ENCODE measurements at places on chromosomes 4 and X.

GRCh38 chr4:163109967-163110366, 56.7 kb downstream of the NAF1 start:
- no peak for DNase-seq

DNA sequence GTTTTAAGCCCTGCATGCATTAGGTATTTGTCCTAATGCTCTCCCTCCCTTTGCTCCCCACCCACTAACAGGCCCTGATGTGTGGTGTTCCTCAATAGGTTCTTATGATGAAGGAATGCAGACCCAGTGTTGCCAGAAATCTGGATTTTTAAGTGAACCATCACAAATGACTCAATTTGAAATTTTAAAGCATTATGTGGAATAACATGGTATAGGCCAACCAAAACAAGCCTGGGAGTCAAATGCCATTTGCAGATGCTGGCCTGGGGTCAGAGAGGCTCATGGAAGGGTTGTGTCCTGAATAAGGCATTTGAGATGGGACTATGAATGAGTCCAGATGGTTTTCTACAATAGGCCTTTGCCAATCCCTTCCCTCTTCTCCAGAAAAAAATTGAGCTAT, 179.6 kb downstream of the SHROOM3 start:
- DNase-seq: no peak

GRCh38 chr4:1559896-1560650, 124.0 kb downstream of the FAM53A start:
- no peak for DNase-seq

GRCh38 chr4:85783483-85783882, 308.5 kb downstream of the ARHGAP24 start:
- DNase-seq: no peak

DNA sequence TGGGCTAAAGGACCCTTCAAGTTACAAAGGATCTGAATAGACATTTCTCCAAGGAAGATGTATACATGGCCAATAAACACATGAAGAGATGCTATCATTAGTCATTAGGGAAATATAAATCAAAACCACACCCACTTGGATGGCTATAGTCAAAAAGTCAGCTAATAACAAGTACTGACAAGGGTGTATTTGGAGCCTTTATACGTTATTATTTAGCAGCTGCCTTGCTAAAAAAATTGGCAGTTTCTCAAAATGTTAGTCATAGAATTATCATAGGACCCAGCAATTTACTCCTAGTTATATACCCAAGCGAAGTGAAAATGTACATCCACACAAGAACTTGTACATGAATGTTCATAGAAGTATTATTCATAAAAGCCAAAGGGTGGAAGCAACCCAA, 112.7 kb upstream of the DUSP21 start:
- no peak for DNase-seq

All from suppressor macrophage treated with lipopolysaccharide for 4 hours (primary cell).